BJ (cell line): ENCODE measurements at places on chromosomes 2 and 18. TPM values are rescaled to one million over a fixed set of nuclear protein-coding genes. Genes with fewer than 3 reads are reported as not detected.
A peak's percentile ranks its signal among the peaks of the same experiment; 100 is the strongest.

OXER1 gene
- polyA plus RNA-seq: not detected in 2 replicates

FHOD3 gene
- polyA plus RNA-seq: 24.6 and 27.1 TPM in 2 replicates

- no peak for DNase-seq
These were observed 16.1 kb downstream of the SUPT7L start for GRCh38 chr2:27647289-27647688.

DNA sequence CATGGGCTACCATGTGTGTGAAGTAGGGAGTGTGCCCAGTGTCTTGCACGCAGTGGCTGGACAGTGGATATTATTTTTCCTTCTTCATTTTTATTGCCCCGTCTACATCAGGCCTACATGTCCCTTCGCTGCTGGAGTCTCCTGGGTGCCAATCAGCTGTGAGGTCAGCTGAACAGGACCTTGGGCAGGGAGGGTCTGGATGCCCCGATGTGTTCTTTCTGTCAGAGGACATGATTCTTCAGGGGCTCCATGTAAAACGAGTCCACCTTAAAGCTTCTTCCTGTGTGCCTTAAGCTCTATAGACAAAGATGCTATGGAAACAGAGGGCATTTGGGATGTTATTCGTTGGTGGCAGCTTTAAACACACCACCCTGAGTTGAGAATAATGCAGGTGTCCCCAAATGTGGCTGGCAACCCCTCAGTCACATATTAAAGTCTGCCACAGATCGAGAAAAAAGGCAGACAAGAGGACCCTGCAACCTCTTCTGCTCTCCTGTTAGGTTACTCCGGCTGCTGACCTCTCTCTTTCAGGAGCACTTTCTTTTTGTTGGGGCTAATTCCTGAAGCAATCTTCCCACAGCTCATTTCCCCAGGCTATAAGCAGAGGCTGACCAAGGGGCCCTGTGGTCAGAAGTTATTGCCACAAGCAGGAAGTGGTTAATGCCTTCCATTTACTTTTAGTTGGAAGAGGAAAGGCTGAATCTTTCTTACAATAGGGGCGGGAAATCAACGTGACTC, 20.0 kb downstream of the GREB1 start:
- DNase-seq: no peak

DNA sequence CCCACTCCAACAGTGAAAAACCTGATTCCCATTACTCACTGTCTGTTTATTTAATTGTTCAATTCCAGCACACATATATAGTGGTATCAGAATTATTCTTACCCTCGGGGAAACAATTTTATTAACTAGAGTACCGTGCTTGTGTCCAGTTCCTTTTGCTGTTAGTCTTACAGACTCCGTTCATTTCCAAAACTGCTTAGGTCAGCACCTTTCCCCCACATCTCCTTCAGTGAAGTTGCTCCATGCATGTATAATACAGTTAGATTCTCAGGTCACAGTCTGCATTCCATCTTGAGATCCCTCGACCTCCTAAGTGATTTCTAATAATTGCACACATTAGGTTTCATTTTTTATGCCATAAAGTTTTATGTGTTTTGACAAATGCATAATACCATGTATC, 56.3 kb upstream of the ZNF521 start:
- DNase-seq: no peak

DNA sequence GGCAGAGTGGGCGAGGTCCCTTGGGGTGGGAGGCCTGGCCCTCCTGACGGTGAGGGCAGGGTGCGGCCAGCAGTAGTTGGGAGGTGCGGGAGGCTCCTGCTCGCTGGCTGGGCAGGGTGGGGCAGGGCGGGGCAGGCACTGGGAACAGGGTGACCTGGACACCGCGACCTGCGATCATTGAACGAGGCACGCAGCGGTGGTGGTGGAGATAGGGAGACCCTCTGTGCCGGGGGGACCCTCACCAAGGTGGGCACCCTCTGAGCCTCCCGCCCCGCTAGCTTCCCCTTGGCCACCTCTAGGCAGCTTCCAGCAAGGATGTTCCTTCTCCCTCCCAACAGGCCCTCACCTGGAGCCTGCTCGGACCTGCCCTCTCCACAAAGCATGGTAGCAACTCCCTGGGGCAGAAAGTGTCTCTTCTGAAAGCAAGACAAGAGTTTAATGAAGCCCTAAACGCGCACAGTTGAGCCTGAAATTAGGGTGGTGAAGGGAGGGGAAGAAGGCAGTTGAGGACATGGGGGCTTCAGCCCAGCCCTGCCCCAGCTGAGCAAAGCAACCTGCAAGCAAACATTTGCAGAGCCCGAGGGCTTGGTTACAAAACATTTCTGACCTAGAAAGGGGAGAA, 15.4 kb upstream of the FOSL2 start:
- DNase-seq: no peak

DNA sequence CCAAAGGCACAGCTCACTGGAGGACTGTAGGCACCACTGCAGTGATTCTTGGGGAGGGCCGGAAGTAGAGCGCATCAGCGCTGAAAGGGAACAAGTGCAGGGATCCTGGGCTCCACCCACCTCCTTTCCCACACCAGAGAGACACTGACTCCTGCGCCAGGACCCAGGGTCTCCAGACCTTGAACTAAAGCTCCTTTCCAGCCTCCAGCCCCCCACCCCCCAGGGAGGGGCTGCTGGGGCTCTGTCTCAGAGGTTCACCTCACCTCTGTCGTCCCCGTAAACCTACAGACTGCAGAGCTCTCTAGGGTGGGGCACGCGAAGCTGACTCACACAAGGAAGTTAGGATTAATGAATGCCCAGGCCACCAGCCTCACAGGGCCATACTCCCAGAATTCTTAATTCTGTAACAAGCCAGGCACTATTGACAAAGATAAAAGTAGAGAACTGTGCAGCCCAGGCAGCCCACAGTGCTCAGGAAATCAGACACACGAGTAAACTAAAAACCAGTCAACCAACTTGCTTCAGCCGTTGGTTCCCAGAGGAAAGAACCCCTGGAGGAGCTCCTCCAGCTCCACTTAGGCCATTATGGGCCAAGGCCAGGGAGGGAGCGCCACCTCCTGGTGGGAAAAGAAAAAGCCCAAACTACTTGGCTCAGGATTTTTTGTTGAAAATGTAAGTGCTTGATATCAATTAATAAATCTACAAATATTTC, 45.1 kb upstream of the ACAA2 start:
- DNase-seq: no peak

GRCh38 chr2:681312-681711, 4.1 kb upstream of the TMEM18 start:
- no peak for DNase-seq

- DNase-seq: no peak
These were observed 11.2 kb upstream of the NAPG start for GRCh38 chr18:10514601-10515000.

DNA sequence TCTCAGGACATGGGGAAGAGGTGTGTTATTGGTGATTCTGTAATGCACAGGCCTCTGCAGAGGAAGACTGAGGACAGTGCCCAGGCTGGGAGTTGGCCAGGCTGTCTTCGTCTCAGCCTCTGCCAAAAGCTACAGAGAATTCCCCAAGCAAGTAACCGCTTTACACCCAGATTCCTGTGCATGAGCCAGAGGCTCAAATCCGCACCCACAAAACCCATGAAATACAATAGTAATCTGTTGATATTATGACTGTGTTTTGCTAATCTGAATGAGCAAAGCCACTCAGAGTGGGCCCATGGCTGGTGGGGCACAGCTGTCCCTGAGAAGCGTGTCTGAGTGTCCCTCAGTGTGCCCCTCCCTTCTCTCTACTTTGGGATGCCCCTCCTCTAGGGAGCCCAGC, 149.5 kb upstream of the PXDN start:
- no peak for DNase-seq

DNA sequence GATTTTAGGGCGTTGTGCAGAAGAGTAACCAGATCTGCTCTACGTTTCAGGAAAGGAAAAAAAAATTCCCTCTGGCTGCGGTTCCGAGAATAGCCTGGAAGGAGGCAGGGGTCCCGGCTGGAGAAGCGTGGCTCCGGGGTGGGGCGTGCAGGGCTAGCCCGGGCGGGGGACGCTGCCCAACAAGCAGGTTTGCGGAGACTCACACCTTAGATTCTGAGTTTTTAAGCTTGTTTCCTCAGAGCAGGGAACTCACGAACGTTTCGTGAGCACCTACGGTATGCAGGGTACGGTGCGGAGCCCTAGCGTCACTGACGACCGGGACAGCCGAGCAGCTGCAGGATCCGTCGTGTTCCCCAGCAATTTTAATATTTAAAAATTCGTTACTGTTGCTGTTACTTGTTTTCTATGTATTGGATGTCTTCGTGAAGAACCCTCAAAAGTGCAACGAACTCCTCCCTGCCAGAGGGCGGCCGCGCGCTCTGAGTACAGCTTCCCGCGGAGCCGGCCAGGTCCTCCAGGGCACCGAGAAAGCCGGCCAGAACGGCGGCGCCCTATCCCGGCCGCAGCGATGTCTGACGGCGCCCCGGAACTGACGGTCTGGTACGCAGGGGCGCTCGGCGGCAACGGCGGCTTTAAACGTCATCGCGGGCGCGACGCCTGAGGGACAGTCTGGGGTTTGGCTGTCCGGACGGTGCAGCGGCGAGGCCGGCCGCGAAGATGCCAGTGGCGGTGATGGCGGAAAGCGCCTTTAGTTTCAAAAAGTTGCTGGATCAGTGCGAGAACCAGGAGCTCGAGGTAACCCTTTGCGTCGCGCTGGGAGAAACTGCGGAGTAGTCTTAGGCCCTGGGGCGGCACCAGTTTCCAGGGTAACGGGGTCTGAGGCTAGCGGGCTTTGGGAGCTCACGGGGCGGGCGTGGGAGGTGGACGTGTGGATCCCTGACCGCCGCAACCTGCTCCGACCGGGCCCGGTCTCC, at the start of gene COPS8:
TSS of gene COPS8 (plus strand) at position 642 of the 974 bp plus-strand sequence. CDS start at position 718, 76 bp downstream.
- peak; percentile 57 for DNase-seq
